ENCODE measurements at places on chromosomes 12 and 14.
A peak's percentile ranks its signal among the peaks of the same experiment; 100 is the strongest.

- no peak for DNase-seq
These were observed 107.0 kb downstream of the EXOC5 start for GRCh38 chr14:57161583-57162234.

DNA sequence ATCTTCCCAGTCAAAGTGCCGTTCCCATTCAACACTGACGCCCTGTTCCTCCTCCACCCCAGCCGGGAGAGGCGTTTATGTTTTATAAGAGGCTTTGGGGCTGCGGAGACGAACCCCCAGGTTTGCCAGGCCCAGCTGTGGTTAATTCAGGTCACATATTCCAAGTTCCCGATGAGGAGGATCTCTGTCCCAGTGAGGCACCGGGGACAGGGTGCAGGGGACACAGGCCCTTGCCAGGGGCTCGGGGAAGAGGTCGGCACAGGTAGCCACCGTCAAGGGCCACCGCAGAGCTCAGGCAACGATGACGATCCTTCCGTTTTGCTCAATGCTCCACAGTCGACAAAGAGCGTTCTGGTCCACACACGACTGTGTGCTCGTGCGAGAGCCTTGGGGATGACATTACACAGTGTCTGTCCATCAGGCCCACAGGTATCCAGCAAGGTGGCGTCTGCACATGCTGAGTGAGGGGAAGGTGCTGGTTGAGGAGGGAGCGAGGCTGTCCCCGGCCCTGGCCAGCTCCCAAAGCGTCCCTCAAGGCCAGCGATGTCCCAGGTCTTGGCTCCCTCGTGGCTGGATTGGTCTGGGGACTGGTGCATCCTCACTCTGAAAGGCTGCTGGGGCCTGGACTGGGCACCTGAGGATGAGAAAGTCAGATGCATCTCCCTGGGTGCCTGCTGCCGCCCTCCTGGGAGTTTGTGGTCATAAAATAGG is 189.2 kb upstream of the C14orf180 start:
- no peak for DNase-seq

- DNase-seq: no peak
These were observed 9.6 kb upstream of the FLVCR2 start for GRCh38 chr14:75568791-75569190.

DNA sequence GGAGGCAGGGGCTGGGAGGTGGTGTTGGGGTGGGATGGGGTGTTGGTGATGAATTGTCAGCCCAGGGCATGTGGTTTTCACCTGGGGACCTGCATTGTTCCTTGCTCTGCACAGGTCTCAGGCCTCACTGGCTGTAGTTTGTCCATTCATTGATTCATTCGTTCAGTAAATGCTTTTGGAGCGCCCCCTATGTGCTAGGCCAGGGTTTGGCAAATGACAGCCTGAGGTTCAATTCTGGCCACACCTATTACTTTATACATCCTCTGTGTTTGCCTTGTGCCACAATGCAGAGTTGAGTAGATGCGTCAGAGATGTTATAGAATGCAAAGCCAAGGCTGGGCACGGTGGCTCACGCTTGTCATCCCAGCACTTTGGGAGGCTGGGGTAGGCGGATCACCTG is 4.7 kb downstream of the ADCK1 start:
- DNase-seq: peak; percentile 16

GRCh38 chr12:72133497-72134055 is 138.6 kb upstream of the TRHDE start:
- DNase-seq: no peak

- no peak for DNase-seq
These were observed 16.9 kb upstream of the PDE3A start for GRCh38 chr12:20351406-20351805.

DNA sequence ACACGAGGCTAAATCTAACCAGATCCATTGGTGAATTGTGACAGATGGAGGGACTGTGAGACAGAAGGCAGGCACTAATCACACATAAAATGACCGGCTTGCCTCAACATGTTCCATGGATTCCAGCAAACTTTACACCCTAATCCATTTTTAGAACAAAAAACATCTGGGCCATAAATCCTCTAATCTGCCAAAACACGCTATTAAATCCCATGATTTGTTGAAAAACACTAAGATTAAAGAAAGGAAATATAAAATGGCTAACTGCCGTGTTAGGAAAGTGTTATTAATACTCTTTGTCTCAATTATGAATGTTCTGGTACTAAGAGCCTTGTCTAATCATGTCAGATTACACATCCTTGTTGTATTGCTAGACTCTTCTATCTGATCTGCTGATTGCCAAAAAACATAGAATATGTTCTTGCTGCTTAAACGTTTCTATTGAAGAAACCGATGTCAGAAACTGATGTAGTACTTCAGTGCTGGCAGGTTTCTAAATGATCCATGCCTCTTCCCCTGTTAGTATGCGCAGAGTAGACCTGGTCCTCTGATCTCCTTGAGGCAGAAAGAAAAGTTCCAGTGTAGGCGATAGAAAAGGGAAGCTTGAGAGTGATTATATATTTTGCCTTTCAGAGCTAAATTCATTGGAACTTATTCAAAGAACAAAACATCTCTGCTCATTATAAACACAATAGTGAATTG is 384.9 kb downstream of the SOX5 start:
- DNase-seq: no peak

- no peak for DNase-seq
These were observed 2.8 kb downstream of the NKX2-8 start for GRCh38 chr14:36579573-36580140.

- no peak for DNase-seq
These were observed 25.9 kb downstream of the UBE2N start for GRCh38 chr12:93415723-93416464.

GRCh38 chr12:2776129-2776806 is 18.5 kb upstream of the FKBP4 start:
- DNase-seq: no peak
